ENCODE measurements at places on chromosomes 12 and 14.

GRCh38 chr12:118330421-118331018, 42.2 kb downstream of the TAOK3 start:
- DNase-seq, result peak; percentile 71

DNA sequence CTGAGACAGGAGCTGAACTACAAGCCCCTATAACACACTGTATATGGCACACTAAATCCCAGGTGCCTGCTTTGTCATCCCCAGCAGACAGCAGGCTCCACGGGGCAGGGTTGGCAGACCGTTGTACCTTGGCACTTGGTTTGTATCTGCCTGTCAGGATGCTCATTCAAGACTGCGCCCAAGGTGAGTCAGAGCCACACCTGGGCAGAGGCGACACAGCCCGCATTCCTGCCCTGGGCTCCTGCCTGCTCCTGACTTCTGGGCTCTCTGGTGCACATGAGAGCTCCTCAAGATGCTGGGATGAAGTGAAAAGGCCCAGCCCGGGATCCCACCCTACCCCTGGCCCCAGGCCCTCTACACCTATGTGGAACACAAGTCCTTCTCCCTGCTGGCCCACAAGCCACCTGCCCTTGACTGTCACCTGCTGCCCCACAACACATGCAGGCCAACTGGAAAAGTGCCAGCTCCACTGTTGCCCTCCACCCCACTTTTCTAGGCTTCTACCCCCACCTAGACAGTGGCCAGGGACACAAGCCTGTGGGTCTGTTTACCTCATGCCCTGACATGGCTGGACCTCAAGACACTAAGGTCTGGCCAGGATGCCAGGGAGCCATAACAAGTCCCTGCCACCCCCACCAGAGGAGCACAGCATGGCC, 30.8 kb upstream of the PNMA1 start:
- no peak for DNase-seq

DNA sequence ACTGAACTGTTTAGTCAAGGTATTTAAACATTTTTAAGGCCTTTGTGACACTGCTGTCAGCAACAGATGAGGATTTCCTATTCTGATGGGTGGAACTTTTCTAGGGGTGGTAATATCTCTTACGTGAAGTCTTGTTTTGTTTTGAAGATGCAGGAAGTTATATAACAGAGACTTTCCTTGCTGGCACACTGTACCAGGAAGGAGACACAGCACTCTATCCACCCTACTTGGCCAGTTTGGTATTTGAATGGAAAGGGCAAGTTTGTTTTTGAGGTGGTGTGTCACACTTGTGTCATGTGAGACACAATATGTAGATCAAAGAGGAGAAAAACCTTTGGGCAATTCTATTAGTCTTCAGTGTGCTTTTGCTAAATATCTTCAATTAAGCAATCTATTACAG, 51.6 kb upstream of the SRP54 start:
- DNase-seq, result no peak

- no peak for DNase-seq
These were observed 22.5 kb downstream of the SDS start for GRCh38 chr12:113381220-113381619.

DNA sequence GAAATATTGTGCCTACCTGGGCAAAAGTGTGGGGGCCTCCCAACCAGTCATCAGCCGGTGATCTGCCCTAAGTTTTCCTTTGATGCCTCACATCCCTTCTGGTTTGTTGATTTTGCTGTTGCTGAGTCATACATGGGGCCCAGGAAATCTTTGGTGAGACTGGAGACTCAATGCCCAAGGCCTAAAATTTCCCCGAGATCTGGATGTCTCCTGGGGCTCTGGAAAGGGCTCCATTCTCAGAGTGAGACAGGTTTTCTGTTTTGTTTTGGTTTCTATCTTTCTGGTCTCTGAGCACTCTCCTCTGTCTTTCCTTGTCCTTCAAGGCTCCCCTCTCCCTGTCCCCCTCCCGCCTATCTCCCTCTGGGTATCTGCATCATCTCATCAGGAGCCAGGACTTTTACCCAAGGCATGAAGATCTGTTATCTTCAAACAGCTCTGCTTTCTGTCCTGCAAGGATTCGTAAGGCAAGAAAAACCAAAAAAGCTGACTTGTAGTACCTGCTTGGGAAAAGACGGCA, 152.8 kb upstream of the MAX start:
- DNase-seq, result peak; percentile 68
